ENCODE measurements at places on chromosomes 6 and 20.

GRCh38 chr6:97347111-97347510 is 64.1 kb upstream of the MMS22L start:
- DNase-seq: no peak

DNA sequence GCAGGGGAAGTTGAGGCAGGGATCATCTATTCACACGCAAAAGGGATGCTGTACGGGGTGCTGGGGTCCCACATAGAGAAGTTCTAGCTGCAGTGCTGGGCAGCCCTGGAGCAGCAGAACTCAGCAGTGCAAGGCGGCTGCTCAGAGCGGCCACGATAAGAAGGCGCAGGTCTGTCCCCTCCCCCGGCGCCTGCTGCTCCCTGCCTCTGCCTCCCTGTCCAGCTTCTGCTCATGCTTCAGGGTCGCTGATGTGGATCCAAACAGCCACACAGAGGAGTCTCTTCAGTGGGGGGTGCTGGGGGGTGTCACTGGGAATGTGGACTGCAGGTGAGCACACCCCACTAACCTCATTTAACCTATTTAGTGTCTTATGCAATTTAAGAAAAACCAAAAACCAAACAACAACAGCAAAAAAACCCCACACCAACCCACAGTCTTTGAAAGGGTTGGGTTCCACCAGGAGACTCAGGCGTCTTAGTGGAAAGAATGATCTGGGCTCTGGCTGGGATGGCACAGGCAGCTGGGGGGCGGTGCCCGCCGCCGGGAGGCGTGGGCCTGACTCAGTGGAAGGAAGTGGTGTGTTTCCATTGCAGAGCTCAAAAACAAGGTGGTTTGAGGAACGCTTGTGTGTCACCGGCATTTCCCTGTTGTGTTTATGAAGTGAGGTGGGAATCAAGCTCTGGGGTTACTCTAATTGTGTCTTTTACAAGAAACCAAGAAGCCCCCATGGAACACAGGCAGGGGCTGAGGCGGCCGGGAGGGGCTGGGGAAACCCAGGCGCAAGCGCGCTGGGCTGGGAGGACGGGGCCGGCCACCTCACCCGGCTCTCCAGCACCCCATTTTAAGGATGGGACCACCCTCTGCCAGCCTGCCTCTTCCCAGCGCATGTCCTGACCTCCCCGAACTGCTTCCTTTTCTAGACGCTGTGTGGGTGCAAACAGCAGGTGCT is 55.1 kb downstream of the IRF4 start:
- DNase-seq: no peak

GRCh38 chr6:150236544-150236943 is 93.7 kb downstream of the PPP1R14C start:
- no peak for DNase-seq

DNA sequence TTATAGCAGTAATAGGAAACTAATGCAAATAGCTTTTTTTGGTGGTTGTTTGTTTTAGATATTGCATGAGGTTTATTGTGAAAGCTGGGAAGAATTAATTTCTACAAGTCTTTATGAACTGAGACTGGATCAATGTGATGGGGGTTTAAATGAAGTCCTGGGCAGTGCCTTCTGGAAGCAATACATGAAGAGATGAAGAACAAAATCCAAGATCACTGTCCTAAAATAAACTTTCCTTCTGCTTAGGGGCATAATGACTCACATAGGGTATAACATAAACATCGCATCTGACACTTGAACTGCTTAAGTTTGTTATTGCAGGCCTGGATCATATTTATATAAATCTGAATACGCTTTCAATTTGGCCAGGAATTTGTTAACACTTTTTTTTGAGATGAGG is 20.9 kb upstream of the SHLD1 start:
- DNase-seq: no peak

- DNase-seq: peak; percentile 39
These were observed 148.1 kb downstream of the CEBPB start for GRCh38 chr20:50338479-50339391.

GRCh38 chr6:135753196-135753595 is 98.3 kb upstream of the PDE7B start:
- DNase-seq: no peak

GRCh38 chr20:62496568-62497218 is 20.9 kb upstream of the GATA5 start:
- DNase-seq: no peak

- DNase-seq: no peak
These were observed 136.8 kb downstream of the OLIG3 start for GRCh38 chr6:137357263-137357947.

DNA sequence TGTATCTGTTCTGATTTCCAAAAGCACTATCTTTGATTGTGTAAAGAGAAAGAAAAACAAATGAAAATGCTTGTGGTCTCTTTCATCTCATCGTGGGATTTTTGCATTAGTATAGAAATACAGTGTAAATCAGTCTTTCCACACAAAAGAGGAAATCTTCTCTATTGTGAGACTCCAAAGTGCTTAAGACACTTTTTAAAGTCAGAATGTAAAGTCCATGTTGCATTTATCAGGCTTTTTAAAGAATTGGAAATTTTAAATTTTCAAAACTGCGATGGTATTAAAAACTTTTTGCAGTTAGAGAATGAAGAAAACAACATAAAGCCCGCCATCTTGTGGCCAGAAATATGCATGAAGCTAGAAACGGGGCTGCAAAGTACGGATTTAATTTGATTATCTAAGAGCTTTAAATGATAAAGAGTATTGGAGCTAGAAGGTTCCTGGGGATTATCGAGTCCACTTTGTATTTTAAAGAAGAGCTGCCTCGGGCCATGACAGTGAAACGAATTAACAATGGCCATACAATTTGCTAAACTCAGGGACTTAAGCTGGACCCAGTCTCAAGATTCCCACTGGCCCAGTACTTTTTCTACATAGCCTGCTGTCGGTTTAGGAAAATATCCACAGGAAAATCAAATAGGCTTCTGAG is 339.6 kb downstream of the ARHGAP18 start:
- DNase-seq: peak; percentile 69
